ENCODE measurements at places on chromosomes 3 and 15.

- DNase-seq, result no peak
These were observed 48.5 kb downstream of the RLBP1 start for GRCh38 chr15:89172921-89173320.

- no peak for DNase-seq
These were observed 314.3 kb upstream of the RASGRP1 start for GRCh38 chr15:38878926-38879325.

- no peak for DNase-seq
These were observed 365.6 kb downstream of the TIGIT start for GRCh38 chr3:114659109-114660061.

DNA sequence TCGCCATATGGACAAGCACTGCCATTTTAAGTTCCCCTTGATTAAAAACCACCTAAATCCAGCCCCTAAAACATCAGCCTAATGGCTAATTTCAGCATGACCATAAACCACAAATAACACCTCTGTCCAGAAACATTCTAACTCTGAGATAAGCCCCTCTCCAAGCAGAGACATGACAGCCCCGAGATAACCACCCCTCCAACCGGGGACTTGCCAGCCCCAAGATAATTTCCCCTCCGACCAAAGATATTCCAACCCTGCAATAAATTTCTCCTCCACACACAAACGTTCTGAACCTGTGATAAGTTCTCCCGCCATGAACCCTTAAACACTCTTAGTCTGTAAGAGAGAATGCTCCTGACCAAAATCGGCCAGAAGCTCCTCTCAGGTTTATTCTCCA lies 586.8 kb downstream of the EDEM1 start:
- DNase-seq, result no peak

GRCh38 chr15:61229883-61230180 lies 730 bp upstream of the RORA start:
- DNase-seq, result no peak

- DNase-seq, result no peak
These were observed 28.3 kb downstream of the CCDC32 start for GRCh38 chr15:40536501-40536900.

DNA sequence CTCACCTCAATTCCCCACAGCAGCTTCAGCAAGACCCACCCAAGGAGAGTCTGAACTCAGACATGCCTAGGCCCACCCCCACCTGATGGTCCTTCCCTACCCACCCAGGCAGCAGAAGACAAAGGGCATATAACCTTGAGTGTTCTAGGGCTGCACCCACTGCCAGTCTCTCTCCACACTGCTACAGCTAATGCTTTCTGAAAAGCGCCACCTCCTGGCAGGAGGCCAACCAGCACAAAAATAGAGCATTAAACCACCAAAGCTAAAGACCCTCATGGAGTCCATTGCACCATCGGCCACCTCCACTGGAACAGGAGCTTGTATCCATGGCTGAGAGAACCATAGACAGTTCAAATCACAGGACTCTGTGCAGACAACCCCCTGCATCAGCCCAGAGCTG lies 11.3 kb upstream of the RPL39L start:
- peak; percentile 33 for DNase-seq

- no peak for DNase-seq
These were observed 426 bp downstream of the PRKCD start for GRCh38 chr3:53161450-53161819.

- DNase-seq, result no peak
These were observed 140.6 kb downstream of the MEIS2 start for GRCh38 chr15:36959746-36960145.

GRCh38 chr3:126155819-126156218 lies 24.6 kb downstream of the ALDH1L1 start:
- no peak for DNase-seq

DNA sequence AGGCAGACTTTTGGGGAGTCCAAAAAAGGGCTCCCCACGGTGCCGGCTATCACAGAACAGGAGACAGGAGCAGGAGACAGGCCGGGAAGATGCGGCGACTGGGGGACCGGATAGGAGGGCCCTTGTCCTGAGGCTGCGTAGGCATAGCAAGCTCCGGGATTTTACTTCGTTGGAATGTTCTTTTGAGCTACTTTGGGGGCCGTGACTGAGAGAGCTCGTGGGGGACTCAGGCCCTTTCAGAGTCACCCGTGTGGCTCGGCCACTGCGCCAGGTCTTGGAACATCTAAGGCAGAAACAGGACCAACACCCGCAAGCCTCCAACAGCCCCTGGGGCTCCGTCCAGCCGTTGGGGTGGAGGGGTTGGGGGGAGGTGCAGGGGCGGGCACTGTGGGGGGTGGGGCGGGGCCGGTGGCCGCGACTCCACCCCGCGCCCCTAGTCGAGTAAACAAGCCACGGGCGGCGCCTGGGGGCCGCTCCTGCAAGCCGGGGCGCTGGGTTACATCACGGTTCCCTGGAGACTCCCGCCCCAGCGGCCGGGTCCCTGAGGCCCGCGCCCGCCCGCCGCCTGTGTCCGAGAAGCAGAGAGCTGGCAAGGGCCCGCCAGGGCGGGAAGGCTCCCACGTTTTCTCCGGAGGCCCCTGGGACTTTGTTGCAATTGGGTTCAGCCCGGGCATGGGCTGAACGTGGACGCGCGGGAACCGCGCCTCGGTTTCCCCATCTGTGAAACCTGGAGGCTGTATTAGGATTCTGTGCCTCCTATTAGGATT lies 23.3 kb upstream of the C15orf39 start:
- DNase-seq, result no peak

DNA sequence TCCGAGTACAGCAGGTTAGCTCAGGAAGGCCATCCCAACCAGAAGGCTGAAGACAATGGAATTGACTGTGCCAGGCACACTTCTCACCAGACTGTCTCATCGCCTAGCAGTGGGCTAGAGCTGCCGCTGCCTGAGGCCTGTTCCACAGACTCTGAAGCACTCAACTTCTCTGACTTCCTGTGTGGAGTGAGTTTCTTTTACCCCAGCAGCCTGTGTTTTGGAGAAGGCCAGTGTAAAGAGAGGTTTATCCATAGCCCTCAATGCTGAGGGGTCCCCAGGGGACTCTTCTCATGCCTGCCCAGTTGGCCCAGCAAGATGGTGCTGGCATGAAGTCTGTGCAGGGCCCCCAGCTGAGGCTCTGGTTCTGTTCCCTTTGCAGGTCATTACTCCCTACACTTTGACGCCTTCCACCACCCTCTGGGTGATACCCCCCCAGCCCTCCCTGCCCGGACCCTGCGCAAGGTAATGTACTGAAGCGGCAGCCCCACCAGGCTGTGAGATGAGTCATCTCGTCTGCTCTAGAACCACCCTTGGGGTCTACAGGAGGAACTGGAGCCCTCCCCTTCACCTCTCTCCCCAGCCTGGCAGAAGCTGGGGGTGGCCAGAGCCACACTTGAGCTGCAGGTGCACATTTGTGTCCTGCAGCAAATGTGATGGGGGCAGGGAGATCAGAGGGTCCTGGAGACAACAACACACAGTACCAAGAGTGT lies 5.2 kb upstream of the MANF start:
- no peak for DNase-seq

GRCh38 chr3:14879211-14879874 lies 60.6 kb downstream of the FGD5 start:
- DNase-seq, result no peak

- DNase-seq, result no peak
These were observed 24.0 kb downstream of the TFRC start for GRCh38 chr3:196057760-196058331.

DNA sequence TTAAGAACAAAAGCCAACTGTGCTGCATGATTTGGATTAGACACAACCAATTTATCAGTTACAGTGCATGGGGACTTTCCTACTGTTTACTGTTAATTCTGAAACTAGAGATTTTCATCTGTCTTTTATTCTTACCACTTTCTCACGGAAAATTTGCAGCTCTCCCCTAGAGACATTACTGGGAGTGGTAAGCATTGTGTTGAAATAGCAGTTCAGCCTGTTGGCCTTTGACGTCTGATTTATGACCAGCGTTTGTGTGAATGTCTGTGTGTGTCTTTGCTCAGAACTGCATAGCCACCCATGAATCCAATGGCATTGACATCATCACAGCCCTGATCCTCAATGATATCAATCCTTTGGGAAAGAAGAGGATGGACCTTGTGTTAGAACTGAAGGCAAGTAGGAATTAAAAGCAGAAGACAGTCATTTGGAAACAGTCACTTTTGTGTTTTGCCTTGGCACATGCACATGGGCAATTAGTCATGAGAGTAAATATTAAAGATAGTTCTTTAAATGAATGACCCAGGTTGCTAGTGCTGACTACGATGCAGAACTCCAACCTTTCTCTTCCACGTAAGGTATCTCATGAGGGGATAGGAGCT lies 202.2 kb upstream of the BHLHE40 start:
- DNase-seq, result no peak

- no peak for DNase-seq
These were observed 105.7 kb downstream of the DPH6 start for GRCh38 chr15:35440265-35440664.

GRCh38 chr3:77468626-77469020 lies 428.7 kb downstream of the ROBO2 start:
- DNase-seq, result no peak

- no peak for DNase-seq
These were observed 9.3 kb downstream of the DUOX1 start for GRCh38 chr15:45138814-45139765.

DNA sequence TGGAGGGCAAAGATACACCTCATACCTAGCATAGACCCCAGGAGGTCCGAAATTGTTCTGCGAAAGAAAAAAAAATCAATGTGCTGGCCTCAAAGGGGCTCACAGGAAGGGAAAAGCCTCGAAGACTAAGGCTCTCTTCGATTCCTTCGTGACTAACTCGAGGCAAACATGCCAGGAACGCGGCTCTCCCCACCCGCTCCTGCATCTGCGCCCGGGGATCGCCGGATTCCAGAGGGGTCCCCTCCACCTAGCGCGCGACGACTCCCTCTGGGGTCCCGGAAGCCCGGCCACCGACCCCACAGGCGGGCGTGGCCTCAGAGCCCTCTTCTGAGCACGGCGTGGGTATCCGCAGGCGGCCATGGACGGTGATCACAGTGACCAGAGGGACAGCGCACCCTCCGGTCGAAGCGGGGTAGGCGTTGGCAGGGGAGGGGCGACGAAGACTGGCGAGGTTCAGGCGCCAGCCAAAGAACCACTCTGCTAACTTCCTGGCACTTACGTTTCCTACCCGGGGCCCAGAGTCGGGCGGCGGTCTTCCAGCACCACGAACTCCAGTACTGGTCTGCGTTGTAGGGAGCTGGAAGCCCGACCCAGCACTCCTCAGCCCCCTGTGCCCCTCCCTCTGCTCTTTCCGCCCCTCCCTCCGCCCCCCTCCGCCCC lies 515 bp upstream of the EIF3J start:
- DNase-seq, result no peak

- DNase-seq, result no peak
These were observed 188.6 kb downstream of the NLGN1 start for GRCh38 chr3:173586166-173586565.

DNA sequence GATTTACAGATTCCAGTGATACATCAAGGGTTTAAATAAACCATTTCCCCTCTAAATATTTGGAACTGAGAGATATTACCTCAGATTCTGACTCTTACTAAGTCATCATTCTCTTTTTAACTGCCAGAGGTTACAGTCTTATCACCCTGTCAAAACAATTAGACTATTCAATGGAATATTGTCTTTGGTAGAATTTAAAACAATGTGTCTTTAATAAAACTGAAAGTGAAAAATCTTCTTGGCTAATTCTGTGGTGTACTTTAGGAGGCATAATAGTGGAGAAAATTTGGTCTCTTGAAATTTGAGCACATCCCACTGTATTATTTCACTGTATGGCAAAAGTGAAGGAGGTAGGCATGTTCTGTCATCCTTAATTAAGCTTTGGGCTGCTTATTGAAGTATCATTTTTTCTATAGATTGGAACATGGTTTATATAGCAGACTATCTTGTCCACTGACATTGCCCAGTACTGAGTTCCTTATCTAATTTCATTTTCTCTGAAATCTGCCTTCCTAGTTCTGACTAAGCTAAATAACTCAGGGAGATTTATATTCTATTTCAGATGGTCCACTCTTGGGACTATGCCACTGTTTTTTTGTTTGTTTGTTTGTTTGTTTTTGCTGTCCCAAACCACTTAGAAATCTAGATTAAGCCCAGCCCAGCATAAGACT lies 48.0 kb upstream of the UTS2B start:
- DNase-seq, result no peak

DNA sequence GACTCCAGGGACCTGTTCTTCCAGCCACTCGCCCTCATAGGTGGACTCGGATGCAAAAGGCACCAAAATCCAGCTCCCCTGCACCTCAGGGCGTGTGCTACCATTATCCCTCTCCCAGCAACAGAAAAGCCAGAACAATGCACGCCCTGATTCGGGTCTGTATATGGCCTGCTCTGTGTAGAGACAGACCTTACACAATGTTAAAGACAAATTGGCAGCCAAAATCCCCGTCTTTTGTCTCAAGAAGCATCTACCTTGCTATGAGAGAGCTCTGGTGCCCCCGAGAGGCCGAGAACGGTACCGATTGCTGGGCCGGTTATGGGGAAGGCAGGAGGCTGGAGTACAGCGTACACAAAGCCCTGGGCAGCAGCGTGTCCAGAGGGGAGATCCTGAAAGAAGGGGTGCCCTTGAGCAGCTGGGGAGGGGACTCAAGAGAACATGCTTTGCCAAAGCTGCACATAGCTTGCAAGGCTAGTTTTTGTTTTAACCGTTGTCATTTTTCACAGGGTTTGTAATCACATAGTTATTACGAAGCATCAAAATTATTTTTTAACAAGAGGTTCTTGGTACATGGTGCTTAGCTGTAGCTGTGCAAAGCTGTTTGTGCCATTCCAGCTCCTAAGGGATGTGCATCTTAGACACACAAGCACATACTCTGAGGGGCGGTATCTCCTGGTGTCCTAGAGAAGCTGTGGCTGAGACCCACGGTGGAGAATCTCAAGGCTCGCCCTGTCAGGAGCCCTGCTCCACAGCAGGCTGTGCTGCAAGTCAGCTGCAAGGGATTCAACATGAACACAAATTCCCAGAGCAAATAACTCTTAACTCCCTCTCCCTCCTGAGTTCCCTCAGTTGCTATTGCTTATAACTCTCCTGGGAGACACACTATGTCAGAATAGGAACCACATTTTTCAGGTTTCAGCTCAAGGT lies 461.5 kb upstream of the PPP2R3A start:
- DNase-seq, result no peak
